ENCODE measurements at places on chromosomes 4 and X.

- peak; percentile 89 for DNase-seq
Observed at GRCh38 chr4:97656044-97656720, 487.1 kb downstream of the STPG2 start.

GRCh38 chr4:89358935-89359638, 51.5 kb upstream of the GPRIN3 start:
- DNase-seq: no peak

DNA sequence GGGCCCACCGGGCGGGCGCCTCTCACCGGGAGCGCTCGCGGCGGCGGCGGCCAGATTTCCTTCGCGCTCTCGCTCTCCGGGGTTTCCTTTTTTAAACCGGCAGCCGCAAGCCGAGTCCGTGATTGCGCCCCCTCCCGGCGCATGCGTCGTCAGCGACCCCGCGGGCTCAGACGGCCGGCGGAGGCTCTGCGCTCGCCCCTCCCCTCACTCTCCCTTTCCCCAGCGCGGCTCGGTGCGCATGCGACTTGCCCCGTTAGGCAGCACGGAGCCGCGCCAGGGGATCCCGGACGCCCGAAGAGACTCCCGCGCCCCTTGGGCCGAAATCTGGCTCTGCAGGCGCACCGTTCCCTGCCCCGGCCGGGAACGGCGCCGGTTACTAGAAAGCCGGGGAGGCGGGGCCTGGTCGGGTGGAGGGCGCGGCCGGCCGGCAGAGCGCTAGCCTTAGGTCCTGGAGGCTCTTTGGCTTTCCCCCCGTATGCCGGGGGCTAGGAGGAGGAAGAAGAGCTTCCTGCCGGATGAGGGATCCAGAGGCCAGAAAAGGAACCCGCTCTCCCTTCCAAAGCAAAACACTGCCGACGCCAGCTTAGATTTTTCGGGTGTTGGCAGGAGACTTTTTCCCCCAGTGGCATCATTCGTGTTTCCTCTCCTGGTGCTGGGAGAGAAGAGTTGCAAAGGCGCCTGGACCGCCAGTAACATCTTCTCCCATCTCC, at the start of gene CLOCK:
CLOCK (minus strand) TSS at position 154 of the 710 bp plus-strand sequence. CDS start 64,124 bp downstream, outside the sequence.
- DNase-seq: peak; percentile 72

DNA sequence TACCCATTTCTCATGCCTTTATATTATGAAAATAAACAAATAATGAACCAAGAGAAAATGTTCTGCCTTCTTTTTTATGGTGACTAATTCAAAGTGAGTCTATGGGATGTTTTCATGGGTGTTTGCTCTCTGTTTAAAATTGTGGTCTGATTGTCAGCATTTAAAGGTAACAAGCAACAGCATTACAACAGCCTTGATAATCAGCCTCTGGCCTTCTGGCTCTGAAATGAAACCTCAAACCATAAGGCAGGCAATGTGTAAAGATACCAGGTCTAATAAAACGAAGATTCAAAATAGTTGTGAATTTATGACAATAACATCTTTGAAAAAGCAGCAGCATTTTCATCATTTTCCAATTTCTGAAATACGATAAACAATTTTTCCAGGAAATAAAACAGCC, 63.7 kb downstream of the FAM13A start:
- DNase-seq: no peak

GRCh38 chr4:56182356-56182755, 204.9 kb downstream of the AASDH start:
- DNase-seq: no peak

DNA sequence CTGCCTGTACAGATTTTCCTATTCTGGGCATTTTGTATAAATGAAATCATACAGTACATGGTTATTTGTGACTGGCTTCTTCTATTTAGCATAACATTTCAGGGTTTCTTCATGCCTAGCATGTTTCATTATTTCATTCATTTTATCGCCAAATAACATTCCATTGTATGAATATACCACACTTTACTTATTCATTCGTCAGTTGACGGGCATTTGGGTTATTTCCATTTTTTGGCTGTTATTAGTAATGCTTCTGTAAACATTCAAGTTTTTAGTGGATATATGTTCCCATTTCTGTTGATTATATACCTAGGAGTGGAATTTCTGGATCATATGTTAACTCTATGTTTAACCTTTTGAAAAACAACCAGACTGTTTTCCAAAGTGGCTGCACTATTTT, 47.5 kb downstream of the INTS12 start:
- DNase-seq: no peak

DNA sequence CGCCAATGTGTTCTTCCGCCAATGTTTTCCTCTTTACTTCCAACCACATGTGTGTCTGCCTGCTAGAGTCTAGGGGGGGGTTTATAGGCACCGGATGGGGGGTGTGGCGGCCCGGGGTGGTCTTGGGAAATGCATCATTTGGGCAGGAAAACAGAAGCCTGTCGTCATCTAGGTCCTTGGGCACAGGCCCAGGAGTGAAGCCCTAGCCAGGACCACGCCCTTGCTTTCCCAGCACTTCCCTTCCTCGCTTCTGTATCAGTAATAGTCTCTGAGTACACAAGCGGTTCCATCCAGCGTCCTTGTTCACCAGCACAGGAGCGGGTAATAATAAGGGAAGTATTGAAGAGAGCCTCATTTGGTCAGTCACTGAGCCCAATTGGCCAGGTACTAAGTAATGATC, 74.5 kb downstream of the QDPR start:
- DNase-seq: no peak

GRCh38 chrX:16711893-16712547, 449 bp downstream of the CTPS2 start:
- no peak for DNase-seq

- no peak for DNase-seq
Observed at GRCh38 chr4:2354118-2354517, 64.3 kb downstream of the ZFYVE28 start.

DNA sequence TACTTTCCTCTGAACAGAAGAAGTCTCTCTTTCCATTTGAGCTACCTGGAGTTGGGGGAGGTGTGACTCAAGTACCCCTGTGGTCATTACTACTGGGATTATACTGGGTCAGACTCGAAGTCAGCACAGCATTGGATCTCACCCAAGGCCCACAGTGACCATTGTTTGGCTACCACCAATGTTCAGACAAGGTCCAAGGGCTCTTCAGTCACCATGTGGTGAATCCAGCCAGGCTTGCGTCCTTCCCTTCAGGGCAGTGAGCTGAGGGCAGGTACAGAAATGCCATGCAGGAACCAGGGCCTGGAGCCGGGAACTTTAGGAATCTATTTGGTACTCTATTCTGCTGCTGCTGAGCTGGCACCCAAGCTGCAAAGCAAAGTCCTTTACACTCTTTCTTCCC, 5.5 kb upstream of the SLC4A4 start:
- no peak for DNase-seq

DNA sequence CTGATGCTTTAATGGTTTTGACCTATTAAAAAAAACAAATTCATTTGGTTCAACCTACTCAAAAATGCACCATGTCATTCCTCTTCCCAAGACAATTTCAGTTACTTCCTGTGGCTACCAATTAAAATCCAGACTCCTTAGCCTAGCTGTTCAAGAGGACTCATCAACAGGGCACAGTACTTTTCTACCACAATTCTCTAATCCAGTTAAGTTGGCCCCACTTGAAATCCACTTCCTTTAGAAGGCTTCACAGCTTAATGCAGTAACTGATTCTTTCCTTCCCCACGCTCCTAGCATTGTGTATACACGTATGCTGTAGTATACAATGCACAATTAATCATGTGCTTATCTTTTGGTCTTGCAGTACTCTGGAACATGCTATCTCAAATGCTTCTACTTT, 129.8 kb downstream of the UGT8 start:
- DNase-seq: no peak

DNA sequence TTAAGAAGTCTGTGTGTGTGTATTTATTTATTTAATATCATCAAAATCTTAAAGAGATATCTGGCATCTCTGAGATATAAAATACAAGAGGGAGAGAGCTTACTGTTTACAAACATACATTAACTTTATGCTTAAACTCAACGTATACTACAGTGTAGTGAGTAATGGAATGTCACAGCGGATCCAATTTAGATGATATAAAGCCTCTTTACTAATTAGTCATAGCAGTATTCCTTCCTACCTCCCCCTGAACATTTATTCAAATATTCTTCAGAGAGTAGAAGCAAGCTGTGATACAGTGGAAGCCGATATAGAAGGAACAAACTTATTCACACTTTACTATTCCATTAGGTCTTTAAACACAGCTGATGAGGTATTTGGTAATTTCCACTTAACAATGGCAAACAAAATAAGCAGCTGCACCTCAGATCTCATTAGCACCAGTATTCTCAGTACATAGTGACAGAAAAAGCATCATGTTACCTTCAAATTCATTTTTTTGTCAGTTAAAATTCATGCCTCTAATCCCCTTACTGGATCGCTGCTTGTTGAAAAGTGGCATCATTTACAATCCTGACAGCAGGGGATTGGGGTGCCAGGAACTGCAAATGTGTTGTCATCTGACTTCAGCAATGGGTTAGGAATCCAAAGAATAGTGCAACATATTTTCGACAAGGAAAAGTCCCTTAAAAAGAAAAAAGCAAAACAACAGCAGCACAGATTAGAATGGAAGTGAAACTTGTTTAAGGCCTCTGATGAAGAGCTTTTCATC, 658.7 kb upstream of the EPHA5 start:
- peak; percentile 9 for DNase-seq

DNA sequence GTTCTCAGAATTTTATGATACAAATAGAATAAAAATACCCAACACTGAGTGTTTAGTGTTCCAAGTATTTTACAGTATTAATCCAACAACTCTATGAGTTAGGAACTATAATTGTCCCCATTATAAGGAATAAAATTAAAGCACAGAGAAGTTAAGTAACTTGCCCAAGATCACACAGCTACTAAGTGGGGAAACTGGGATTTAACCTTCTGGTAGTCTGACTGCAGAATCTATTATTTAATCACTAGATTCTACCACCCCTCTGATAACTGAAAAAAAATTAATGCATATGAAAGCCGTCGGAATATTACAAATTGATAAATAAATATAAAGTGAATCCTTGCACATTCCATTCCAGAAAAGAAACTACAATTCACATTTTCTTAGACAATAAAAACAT, 5.7 kb upstream of the NKX6-1 start:
- no peak for DNase-seq

DNA sequence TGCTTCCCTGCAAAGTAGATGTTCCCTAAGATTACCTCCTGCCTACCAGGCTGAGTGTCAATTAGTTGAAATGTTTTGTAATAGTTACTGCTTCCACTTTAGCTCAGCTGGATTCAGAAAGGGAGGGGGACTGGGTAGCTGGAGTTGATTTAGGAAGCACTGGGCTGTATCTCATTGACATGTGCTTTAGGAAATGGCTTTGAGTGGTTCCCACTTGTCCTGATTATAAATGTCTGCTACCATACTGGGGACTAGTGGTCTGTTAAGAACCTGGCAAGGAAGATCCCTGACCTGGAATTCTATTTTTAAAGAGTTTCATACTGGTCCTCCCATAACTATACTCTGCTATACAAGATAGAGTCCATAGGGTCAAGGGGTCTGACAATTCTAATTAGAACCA, 363.9 kb upstream of the PPP1R2C start:
- DNase-seq: no peak

DNA sequence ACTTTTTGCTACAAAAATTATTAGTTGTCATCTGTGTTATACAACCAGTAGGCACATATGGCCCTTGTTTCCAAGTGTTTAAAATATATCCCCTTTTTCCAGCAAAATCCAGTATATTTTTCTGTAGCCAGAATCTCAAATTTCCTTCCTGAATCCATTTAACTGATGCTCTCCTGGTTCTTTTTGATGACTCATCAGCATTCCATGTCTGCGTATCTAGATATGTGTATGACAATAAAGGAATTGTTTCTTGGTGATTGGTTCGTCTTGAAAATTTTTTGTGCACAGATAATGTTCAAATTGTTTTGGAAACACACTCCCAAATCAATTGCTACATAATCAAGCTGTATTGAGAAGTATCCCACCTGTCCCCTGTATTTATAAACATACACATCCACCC, 98.3 kb downstream of the ITM2A start:
- no peak for DNase-seq

DNA sequence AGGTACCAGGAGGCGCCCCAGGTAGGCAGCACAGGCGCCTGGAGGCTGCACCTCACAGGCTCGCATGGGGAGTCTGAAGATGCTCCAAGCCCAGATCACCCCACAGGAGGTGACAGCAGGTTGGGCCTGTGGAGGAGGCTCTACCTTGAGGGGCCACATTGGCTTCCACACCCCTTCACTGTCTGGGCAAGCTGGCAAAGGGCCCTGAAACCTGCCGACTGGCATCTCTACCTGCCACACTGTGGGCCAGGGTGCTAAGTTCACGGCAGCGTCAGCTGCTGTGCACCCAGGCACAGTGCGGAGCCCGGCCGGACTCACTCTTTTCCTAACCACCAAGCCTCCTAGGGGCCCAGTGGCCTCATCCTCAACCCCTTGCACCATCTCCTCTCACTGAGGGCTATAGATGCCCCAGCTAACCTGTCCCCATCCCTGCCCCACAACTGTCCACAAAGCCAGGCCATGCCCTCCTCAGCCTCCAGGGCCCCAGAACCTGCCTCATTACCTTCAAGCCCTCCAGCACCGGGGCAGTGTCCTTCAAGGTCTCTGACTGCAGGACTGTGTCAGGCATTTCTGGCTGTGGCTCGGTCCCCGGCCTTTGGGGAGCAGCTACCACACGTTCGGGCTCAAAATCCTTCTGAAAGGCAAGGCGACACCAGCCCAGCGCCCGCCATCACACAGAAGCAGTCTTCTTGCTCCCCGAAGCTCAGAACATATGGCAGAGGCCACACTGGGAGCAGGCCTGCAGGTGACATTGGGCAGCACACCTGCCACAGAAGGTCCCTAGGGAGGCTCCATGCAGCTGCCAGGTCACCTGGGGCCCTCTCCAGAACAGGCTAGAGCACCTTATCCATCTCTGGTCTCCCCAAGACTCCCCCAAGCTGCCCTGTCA, 28.8 kb downstream of the FGFR3 start:
- DNase-seq: no peak

DNA sequence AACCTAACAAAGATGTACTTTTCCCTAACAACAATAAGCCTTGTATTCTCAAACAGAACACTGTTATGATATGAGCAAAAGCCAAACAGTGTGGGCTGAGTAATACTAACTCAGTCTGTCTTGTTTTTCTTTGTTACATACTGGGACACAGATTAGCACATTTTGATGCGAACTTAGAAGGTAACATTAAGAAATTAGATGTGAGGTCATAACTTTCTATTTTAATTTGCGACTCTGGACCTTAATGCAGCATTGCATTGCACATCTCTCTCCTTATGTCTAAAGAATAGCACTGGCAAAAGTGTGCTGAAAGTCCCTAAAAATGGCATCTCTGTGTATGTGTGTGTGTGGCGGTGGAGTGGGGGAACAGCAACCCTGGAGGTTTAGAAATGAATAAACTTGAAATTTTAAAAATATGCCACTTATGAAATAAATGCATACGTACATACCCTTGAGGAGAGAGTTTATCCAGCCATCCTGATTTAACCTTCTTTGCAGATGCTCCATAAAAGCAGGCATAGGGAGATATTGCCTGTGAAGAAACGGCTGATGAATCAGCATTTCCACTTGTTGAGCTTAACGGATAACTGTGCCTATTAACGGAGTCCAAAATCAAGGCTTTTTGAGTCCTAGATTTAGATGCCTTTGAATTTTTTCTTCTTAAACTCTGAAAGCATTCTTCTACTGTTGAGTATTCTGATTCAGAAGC, 34.2 kb downstream of the ARAP2 start:
- no peak for DNase-seq
